Left ventricle myocardium inferior (tissue), 1 donor: ENCODE measurements at places on chromosomes 3 and 15. TPM values are rescaled to one million over a fixed set of nuclear protein-coding genes. Genes with fewer than 3 reads are reported as not detected.

SPATA12 gene
- total RNA-seq, result not detected

GPR171 gene
- total RNA-seq, result not detected

TRH gene
- total RNA-seq, result not detected

CDHR4 gene
- total RNA-seq, result not detected

SEMA5B gene
- total RNA-seq, result 5.3 TPM

MTHFS gene
- 21.4 TPM for total RNA-seq

- DNase-seq, result no peak
Observed at GRCh38 chr3:25480811-25481210, 52.7 kb downstream of the RARB start.
